ENCODE measurements at places on chromosomes 3 and 15.
A peak's percentile ranks its signal among the peaks of the same experiment; 100 is the strongest.

DNA sequence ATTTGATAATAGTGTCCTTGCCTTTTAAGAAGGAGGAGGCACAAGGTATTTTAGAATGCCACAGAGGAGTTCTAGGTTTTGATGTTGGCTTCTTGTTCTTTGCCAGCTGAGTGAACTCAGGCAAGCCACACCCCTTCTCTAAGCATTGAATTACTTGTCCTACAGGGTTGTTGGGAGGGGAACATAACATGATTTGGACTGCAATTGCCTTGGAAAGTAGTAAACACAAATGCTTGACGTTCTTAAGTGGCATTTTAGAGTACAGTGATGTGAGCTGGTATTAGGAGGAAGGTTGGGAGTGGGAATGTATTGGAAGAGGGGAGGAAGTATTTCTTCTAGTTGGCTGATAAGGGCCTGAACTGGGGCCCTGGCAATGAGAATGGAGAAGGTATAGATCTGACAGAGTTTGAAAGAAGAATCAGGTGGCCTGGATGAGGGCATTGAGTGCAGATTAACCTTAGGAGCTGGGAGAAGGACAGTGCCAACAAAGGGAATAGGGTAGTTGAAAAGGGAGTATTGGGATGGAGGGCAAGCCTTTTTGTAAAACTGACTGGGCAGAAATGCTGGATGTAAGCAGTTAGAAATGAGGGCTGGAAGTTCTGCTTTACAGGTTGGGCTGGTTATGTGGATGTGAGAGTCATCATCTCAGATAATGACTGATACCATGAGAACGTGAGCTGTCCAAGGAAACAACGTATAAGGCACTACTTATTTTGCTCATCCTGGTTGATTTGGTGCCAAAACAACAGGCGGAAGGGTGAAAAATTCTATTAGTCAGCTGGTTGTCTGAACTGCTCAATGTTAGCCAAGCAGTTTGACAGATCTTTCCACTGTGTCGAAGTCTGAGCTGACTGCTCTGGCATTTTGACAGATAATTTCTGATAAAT is 16.7 kb downstream of the KAT2B start:
- no peak for DNase-seq

DNA sequence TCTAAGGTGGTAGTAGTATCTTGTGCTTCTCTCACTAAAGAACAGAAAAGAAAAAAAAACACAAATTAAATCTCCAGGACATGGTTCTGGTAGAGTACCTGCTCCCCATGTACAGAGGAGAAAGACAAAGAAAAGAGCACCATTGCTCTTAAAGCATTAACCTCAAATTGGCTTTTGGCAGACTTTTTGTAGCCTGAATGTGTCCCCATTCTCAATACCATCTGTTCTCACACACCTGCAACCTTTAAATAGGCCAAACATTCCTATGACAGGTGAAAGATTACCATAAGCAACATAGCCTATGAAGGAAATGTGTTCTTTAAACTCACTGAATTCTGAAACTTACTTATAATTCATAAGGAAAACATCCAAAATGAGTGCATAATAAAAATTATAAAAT is 68.0 kb downstream of the TIPARP start:
- DNase-seq = no peak

GRCh38 chr3:30720586-30721313 is 114.3 kb downstream of the TGFBR2 start:
- DNase-seq = no peak

GRCh38 chr3:193730976-193731375 is 138.0 kb downstream of the OPA1 start:
- no peak for DNase-seq

DNA sequence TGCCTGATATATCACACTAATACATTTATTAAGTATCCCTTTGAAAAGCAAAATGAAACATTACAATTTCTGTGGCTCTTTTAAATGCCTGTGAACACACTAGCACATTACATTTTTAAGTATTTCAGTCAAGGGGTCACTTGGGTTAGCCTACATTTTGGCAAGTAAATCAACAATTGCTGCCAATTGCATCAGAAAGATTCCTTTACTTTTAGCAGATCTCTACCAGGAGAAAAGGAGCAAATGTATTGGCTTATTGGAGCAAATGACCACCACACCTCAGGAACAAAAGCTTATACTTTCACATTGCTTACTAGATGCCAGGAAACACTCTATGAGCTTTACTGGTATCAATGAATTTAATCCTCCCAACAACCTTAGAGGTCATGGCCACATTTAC is 947.1 kb downstream of the FHIT start:
- DNase-seq = no peak

- DNase-seq = peak; percentile 30
These were observed 9.4 kb downstream of the MUC4 start for GRCh38 chr3:195802261-195802701.

DNA sequence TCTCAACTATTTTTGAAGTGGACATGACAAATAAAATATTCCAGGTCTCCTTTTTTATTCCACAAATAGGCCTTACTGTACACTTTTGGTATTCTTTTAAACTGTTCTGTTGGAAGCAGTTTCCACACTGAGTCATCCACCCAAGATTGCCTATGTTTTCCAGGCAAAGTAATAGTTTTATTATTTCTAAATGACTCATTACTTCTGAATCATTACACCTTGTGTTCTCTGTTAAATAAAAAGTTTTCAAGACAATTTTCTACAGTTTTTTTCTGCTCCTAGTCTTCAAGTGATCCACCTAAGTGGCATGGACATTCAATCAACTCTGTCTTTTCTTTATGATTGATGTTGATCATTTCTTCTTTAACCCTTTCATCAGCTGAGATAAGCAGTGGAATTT is 26.5 kb downstream of the PPP2R3A start:
- no peak for DNase-seq

GRCh38 chr3:130263708-130264107 is 81.8 kb upstream of the COL6A5 start:
- no peak for DNase-seq

GRCh38 chr3:71389191-71389590 is 194.3 kb downstream of the FOXP1 start:
- peak; percentile 31 for DNase-seq

DNA sequence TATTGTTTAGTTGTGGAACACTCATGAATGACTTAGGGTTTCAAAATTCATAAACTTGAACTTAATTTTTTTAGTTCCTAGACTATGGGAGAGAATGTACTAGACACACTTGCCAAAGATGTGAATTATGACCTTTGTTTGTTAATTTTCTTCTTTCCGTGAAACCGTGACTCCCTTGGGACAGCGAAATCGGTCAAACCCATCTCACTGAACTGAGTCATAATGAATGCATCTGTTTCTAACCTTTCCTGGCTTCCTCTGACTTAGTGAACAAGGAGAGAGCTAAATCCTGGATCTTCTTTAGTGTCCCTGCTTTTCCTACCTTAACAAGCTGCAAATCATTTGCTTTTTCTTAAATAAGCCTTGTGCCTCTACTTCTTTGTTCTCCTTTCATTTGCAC is 85.5 kb downstream of the LARS2 start:
- DNase-seq = no peak

GRCh38 chr3:78867409-78868372 is 900.1 kb downstream of the ROBO1 start:
- no peak for DNase-seq

DNA sequence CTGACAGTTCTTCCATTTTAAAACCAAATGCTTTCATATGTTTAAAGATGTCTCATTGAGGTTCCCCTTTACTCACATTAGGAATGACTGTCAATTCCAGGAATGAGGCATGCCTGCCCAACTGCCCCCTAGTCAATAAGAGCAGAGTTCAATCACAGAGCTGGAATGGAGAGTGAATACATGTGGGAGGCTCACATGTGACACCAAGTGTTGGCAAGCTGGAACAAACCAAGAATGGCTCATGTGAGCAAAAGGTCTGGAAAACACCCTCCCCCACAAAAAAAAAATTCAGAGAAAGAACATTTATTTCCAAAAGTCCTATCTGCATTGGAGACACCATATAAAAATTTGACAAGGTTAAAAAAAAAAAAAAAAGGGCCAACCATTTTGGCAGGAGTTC is 3.7 kb downstream of the PBRM1 start:
- DNase-seq = no peak

GRCh38 chr3:145519398-145520047 is 641.5 kb downstream of the PLOD2 start:
- no peak for DNase-seq

DNA sequence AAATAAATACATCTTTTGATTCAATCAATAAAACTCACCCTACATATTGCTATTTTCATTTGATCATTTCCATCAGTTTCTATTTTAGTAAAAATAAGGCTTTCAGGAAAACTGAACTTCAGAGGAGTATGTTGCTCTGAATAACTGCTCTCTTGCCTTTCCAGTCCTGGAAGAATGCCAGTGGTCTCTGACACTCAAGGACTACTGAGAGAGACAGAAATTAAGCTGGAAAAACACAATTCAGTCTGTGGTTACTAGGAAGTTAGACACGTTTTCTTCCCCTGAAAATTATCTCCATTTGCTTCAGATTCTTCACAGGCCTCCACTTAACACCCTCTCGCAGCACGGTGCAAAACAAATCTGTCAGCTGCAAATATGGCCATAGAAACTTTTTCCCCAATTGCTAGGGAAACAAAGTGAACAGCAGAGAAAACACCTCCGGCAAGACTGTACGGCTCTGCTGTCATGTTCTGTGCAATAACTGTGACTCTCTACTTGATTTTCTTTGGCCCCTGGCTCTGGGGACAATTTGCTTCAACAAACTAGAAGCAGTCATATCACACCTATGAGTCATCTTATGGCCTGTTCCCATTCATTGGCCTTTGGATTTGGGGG is 353.0 kb downstream of the MAGI1 start:
- no peak for DNase-seq

- peak; percentile 74 for DNase-seq
These were observed 73.8 kb upstream of the ZBED2 start for GRCh38 chr3:111668888-111669488.

DNA sequence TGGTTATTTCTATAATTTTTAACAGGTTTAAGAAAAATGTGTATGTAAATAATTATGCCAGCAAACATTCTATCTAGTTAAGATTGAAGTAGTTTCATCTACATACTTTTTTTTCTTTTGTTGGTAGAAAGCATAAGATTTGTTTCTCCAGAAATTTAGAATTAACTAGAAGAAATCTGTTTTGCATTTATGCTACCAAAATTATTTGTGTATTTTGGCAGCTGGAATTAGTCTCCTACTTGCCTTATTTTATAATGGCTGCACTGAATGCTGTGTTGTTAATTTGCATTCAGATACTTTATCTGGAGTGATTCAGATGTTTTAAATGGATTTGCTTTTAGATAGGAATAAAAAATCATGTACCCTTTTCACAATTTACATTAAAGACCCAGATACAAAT is 100.2 kb upstream of the NAALADL2 start:
- no peak for DNase-seq

- DNase-seq = no peak
These were observed 60.8 kb upstream of the ANKRD34C start for GRCh38 chr15:79221696-79222095.

- no peak for DNase-seq
These were observed 10.8 kb upstream of the MYZAP start for GRCh38 chr15:57580866-57581265.

DNA sequence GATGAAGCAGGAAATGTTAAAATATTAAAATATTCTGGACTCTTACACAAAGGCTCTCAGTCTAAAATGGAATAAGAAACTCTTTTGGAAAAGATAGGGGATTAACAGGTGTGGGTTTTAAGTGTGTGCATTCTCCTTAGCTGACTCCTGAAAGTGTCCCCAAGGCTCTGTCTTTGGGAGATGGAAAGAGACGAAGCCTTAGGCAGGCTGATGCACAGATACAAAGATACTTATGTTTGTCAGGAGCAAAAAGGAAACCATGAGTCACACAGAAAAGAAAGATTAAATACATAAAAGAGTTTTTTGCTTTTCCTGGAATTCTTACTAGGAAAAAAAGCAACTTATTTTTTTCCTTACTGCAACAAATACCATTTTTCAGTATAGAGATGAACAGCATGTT is 23.8 kb upstream of the ABI3BP start:
- no peak for DNase-seq

DNA sequence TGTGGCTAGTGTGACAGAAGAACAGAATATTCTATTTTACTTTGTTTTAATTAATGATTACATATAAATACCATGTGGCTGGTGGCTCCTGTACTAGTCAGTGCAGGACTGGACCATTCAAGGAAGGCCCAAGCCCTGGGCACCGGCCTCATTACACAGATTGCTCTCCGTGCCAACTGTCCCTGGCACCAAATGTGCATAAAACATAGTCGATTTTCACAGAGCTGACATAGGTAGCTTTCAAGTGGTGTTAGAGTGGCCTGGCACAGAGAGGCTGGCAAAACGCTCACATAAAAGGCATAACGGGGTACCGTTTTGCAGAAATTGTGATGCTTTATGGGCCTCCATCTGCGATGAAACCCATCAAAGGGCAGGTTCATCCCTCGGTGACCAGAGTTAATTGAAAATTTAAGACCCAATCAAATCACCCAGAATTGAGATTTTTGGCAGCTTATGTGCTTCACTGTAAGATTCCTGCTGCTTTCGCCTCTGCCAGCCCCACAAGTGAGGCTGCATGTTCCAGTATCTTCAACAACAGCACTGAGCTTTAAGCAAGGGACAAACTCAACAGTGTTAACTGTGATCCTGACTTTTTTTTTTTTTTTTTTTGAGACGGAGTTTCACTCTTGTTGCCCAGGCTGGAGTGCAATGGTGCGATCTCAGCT is 25.9 kb downstream of the RFTN1 start:
- no peak for DNase-seq

- DNase-seq = no peak
These were observed 547.5 kb downstream of the MCTP2 start for GRCh38 chr15:94778840-94779239.

DNA sequence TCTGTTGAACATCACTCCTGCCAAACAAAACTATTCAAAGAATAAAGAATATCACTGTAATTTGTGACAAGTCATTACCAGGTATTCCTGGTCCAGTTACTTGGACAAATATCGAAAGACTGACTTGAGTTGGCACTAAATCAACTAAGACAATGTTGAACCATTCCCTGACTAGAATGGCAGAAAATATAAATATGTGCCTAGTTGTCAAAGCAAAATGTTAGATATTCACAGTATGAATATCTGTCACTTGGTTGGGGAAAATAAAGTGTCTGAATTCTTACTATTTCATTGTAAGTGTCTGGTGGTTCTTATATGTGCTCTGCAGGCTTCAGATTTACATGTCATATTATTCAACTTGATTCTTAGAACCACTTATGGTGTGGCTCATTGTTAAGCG is 470.2 kb downstream of the NAALADL2 start:
- DNase-seq = no peak

- DNase-seq = peak; percentile 2
These were observed 744.7 kb downstream of the EPHA3 start for GRCh38 chr3:89851974-89852621.

- DNase-seq = no peak
These were observed 7.5 kb downstream of the HDGFL3 start for GRCh38 chr15:83200162-83200561.

GRCh38 chr15:37140531-37141058 is 40.2 kb upstream of the MEIS2 start:
- no peak for DNase-seq

GRCh38 chr3:133429063-133429462 is 29.2 kb downstream of the BFSP2 start:
- DNase-seq = no peak
